M059J (cell line): ENCODE measurements at places on chromosomes 4 and X.

DNA sequence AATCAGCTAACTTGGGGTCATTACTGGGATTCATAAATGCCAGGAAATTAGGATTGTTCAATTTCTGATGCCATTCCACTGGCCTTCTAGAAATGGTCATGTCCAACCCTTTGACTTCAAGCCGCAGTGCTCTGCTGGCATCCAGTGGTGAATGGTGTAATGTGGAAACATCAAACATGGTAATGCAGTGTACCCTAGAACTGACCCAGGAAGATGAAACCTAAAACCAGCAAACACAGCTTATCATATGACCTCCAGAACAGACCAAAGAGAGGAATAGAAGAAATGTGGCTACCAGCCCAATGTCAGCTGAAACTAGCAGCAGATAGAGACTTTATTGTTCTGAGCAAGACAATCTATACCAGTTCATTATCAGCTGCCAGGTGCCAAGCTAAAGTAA, 13.8 kb downstream of the CXCL13 start:
- DNase-seq = no peak

GRCh38 chr4:155444721-155445120, 68.0 kb upstream of the MAP9 start:
- DNase-seq = no peak

DNA sequence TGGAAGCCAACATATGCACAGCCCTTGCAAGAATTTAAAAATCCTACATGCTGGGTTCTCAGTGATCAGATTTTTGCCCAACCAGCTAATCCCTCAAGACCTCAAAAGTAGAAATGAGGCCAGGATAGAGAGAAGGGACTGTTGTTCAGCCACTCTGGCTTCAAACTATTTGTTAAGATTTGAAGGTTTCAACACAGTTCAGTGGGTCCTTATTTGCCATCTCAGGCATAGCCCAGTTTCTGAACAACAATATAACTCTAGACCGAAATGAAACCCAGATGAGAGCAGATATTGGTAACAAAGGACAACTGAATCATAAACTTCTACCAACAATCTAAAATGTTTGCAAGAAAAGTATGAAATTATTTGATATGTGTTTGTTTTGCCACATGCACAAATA, 237.3 kb downstream of the NR3C2 start:
- DNase-seq = no peak

DNA sequence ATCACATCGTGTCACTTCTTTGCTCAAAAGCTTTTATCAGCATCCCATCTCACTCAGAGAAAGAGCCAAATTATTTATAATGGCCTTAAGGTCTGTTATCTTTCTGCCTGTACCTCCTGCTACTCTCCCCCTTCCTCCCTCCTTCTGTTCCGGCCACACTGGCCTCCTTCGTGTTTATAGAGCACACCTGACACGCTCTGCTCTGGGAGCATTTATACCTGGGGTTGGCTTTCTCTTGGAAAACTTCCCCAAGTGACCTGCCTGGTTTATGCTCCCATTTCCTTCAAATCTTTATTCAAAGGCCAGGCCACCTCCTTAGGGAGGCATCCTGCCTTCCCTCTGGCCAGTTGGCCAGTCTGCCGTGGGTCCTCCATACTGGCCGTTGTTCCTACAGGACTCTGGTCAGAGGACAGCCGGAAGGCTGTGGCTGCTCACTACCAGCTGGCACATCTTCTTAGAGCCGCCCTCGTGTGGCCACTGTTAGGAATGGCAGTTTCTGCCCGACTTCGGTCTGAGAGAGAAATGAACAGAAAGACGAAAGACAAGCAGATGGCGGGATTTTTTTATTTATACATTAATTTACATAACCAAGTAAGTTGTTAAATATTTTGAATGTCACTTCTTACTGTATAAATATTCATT, 80.2 kb upstream of the CBLL2 start:
- DNase-seq = peak; percentile 63

DNA sequence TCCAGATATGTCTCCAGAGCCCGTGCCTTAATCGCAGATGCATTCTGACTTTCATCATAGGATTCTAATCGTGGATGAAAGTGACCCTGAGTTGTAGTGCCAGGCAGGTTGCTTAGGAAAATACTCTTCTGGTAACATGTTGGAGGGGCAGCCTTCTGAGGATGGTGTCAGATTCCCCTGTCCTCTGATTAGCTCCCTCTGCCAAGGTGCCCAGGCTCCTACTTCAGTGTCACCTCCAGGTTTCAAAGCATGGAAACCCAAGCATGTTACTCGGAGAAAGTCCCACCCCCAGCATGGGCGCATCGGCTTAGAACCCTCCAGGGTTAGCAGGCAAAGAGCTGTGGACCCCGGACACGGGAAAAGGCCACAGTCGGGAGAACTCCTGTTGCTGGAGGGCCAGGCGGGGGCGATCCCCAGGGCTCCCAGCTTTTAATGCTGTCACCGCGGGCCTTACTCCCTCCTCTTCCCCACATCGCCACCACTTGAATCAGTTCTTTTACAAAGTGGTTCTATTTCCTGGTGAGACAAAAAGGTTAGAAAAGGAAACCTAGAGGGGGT, 44.5 kb downstream of the TRIM2 start:
- peak; percentile 30 for DNase-seq

DNA sequence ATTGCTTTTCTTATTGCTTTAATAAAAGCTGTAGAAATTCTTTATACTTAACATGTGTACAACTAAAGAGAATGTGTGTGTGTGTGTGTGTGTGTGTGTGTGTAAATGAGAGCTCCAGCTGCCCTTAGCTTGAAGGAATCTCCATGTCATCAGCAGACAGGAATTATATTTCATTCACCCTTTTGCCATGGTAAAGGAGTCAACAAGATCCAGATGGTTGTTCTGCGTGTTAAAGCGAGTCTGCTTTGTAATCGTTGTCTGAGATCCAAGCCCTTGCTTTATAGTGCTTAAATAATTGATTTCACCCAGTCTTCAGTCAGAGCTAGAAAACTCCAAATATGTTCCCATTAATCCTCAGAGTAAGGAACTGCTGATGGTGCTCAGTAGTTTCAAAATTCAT, 285.5 kb downstream of the PDGFC start:
- DNase-seq = peak; percentile 85
